ENCODE measurements at places on chromosomes 12 and 14.

DNA sequence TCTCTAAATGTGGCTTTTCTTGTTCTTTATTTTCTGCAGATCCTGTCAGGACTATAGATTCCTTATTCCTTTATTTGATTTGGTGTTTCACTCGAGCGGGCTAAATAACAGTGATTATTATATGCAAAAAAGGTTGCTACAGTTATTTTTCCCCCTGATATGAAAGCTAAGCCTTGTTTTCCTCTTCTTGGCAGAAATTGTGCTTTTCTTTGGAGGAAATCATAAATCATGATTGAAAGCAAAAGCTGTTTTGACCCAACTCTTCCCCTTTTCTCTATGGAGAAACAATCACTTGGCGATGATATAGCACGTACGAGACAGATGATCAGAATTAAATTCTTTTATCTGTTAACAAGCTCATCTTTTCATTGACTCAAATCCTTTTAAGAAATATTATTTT is 31.4 kb downstream of the PPFIBP1 start:
- no peak for DNase-seq

DNA sequence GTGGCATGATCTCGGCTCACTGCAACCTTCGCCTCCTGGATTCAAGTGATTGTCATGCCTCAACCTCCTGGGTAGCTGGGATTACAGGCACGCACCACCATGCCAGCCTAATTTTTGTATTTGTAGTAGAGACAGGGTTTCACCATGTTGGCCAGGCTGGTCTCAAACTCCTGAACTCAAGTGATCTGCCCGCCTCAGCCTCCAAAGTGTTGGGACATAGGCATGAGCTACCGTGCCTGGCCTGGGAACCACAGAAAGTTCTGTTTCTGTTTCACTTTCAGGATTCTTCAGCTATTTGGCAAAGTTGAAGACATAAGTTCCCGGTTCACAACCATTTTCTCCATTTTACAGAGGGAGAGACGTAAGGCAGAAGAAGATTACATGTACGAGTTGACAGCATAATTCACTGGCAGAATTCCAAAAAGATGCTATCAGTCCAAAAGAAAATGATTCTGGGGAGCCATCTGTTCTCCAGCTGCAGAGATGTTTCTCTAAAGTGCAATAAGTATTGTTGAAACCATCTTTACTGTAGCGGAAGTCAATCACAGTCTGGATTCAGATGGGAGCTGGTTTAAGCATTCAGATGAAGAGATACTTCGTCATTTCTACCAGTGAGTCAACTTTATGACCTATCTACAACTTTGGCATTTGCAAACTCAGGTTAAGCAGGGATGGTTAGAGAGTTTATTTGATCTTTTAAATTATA is 8.1 kb upstream of the RNF34 start:
- DNase-seq, result no peak

DNA sequence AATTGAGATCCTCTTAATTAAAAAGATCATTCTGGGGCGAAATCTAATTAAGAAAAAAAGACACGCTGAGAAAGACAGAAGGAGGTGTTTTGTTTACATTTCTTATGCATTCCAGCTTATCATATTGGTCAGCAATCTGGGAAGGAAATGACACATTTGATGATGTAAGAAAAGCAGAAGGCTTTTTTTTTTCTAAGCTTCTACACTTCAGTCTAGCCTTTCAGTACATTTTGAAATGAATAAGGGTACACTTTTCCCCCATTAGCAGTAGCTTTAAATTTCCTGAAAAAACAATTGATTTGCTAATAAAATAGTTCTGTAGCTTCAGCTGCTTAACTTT is 5.9 kb upstream of the GSC start:
- no peak for DNase-seq

DNA sequence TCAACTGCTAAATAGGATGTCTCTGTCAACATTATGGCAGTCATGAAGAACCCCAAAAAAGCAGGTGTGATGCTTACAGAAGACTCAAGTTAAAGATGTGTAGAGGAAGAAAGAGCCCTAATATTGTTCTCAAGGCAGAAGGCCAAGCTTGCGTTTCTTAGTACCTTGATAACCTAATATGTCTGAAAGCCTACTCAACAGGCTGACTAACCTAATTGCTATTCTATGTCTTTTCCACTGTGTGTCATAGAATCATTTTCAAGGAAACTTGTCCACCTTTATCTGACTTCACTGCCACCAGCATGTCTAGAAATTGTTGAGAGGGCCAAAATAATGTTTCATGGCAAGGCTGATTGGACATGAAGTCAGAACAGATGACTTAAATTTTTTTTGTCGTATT is 373.2 kb downstream of the BTG1 start:
- DNase-seq, result no peak

DNA sequence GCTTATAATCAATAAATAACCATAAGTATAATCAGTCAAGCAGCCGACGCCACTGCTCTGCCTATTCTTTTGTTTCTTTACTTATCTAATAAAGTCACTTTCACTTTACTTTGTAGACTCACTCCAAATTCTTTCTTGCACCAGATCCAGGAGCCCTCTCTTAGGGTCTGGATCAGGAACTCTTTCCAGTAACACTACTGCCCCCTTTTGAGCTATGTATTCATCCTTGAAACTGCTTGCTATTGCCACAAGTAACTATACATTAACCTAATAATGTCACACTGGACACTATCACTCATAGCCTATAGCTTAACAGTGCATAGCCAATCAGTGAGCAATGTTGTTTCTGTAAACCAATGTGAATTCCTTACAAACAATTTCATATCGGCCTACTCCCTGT is 2.8 kb upstream of the NID2 start:
- no peak for DNase-seq

GRCh38 chr12:108175310-108175709 is 46.2 kb downstream of the WSCD2 start:
- DNase-seq, result no peak

DNA sequence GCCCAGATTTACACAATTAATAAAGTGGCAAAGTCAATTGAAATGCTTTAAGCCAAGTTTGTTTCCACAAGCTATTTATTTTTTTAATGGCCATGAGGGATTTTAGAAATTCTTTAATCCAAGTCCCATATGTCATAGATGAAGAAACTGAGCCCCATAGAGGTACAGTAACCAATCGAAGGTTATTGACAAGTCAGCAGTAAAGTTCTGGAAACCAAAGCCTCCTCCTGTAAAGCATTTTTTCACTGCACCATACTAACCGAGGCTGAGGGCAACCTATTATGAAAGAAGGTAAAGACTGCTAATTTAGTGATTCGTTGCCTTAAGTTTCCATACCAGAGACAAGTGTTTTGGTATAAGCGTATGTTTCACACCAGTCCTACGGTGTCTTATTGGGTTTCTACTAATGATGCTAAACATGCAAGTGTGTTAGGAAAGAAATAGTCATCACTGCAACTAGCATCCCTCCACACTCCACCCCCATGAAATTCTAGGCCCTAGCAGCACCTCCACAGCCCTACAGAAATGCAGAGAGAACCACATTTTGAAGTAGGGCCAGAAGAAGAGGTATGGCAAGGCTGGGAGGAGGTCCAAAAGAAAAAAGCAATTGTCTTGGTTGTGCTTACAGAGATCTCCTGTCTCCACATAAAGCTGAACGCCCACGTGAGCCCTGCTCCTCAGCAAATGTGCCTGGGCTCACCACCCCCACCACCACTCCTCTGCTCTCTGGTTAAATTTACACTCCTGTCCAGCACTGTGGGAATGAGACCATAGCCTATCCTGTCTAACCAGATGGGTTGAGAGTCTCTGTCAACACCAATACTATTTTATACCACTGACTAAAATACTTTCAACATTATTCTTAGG is 271.1 kb upstream of the G2E3 start:
- no peak for DNase-seq

GRCh38 chr12:82627799-82628198 is 58.9 kb upstream of the TMTC2 start:
- no peak for DNase-seq

GRCh38 chr14:83164016-83164415 is 1630.4 kb upstream of the SEL1L start:
- DNase-seq, result no peak

DNA sequence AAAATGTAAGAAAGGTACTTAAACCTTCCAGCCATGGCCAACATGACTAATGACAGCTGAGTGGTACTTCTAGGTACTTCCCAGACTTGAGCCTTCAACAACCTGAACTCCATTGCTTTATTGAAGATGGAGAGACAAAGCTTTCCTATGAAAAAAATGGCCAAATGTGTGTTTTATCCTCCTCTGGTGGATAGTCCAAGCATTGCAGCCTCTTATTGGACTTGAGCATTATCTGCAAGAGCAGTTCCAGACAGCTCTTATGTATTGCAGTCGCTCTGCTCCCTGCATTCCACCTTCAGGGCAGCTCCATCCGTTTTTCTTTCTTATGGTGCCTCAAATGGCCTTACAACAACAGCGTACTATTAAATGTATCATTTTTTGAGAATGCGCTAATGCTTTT is 588.2 kb downstream of the NRXN3 start:
- DNase-seq, result peak; percentile 2

DNA sequence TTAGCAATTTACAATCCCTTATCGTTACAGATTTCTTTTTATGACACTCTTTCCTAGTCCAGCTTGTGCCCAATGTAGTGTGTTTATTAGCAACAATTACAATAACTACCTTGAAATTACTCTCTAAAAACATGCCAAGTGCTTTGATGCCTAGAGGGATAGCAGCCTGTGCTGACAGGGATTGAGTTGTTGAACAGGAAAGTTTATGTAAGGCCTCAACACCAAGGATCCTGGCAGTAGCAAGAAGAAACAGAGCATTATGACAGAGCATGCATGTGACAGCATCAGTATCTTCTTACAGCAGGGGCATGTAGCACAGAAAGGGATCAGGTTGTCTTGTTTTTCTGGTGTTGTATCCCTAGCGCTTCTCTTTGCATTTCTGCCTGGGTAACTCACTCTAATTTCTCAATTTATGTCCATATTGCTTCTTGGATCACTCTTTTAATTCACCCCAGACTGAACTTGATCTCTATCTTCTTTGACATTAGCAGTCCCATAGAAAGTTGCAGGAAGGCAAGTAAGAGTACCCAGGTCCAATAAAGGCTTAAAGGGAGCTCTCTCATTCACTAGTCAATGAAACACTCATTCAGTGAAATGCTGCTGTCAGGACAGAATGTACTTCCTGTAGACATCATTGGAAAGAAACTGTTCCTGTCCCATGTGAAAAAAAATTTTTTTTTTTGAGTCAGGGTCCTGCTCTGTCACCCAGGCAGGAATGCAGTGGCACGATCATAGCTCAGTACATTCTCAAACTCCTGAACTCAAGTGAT is 220.0 kb upstream of the GRIP1 start:
- no peak for DNase-seq

GRCh38 chr14:35420036-35420811 is 15.7 kb upstream of the NFKBIA start:
- DNase-seq, result no peak

DNA sequence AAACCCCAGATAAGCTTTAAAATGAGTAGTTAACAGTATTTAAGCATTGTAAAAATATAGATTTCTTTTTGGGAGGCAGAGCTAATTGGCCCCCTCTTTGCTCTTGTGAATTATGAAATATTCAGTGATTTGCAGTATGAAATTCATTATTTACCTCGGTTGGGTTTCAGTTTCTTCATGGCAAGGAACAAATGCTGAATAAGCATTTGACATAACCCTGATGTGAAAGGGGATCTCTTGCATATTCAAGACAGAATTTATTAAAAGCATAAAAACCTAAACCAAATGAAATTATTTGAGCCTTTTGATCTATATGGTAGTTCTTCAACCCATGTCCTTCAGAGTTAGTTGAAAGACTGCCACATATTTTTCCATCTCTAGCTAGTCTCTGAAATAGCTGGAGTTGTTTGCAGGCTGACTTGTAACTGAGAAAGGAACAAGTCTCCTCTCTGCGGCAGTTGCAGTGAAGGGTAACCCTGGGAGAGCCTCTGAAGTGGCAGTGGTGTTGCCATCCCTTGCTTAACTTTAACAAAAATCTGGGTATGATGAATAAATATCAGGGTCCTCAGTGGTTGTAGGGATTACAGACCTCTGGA is 690 bp downstream of the AKAP6 start:
- DNase-seq, result no peak

- DNase-seq, result no peak
Measured at GRCh38 chr14:93903342-93904184, 23.6 kb upstream of the FAM181A start.

- no peak for DNase-seq
Measured at GRCh38 chr14:95575840-95576473, 41.1 kb downstream of the GLRX5 start.

All from nucleus accumbens (tissue), 56 donors.